ENCODE measurements at places on chromosomes 7 and 10. TPM values are rescaled to one million over a fixed set of nuclear protein-coding genes. Genes with fewer than 3 reads are reported as not detected.
A peak's percentile ranks its signal among the peaks of the same experiment; 100 is the strongest.

GPER1 gene
- not detected for total RNA-seq

MEIG1 gene
- 0.71 TPM for total RNA-seq

MYL7 gene
- not detected for total RNA-seq

CFAP70 gene
- 0.75 TPM for total RNA-seq

PCGF6 gene
- 12.2 TPM for total RNA-seq

CCDC3 gene
- total RNA-seq, result 0.12 TPM

GRCh38 chr10:125155101-125155500, 5.3 kb downstream of the CTBP2 start:
- DNase-seq, result no peak
- no peaks in the 10 kb centered on the region for H3K36me3 ChIP-seq
- H3K27ac ChIP-seq, result no peak overlapping the region
- H3K4me1 ChIP-seq, result peaks cover 4% of the 10 kb centered on the region
- no peak overlapping the region for H3K4me3 ChIP-seq
- peaks cover 59% of the 10 kb centered on the region for H3K27me3 ChIP-seq

DNA sequence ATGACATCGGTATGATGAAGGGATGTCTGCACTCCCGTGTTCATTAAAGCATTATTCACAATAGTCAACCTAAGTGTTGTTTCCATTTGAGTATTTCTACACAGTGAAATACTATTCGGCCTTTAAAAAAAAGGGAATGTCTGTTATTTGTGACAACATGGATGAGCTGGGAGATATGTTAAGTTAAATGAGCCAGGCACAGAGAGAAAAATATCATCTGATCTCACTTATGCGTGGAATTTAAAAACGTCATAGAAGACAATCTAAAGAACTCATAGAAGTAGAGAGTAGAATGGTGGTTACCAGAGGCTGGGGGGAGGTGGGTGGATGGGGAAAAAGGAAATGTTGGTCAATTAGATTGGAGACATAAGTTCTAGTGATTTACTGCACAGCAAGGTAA, 753.3 kb downstream of the GRM8 start:
- no peak overlapping the region for H3K4me3 ChIP-seq
- H3K27ac ChIP-seq, result no peak overlapping the region
- DNase-seq, result no peak
- no peaks in the 10 kb centered on the region for H3K27me3 ChIP-seq
- H3K4me1 ChIP-seq, result no peaks in the 10 kb centered on the region
- no peaks in the 10 kb centered on the region for H3K36me3 ChIP-seq

- peaks cover 22% of the 10 kb centered on the region for H3K4me1 ChIP-seq
- H3K27me3 ChIP-seq, result no peaks in the 10 kb centered on the region
- H3K27ac ChIP-seq, result no peak overlapping the region
- H3K4me3 ChIP-seq, result no peak overlapping the region
- DNase-seq, result no peak
These were observed 18.5 kb upstream of the FAM133B start for GRCh38 chr7:92608380-92609322.

- H3K4me1 ChIP-seq, result no peaks in the 10 kb centered on the region
- no peak overlapping the region for H3K27ac ChIP-seq
- peaks cover 7% of the 10 kb centered on the region for H3K27me3 ChIP-seq
- H3K36me3 ChIP-seq, result no peaks in the 10 kb centered on the region
- no peak overlapping the region for H3K4me3 ChIP-seq
- no peak for DNase-seq
These were observed 372.6 kb downstream of the LRMDA start for GRCh38 chr10:75803816-75804552.

- H3K4me3 ChIP-seq, result no peak overlapping the region
- no peak for DNase-seq
- H3K27me3 ChIP-seq, result peaks cover 11% of the 10 kb centered on the region
- no peaks in the 10 kb centered on the region for H3K36me3 ChIP-seq
- H3K4me1 ChIP-seq, result no peaks in the 10 kb centered on the region
These were observed 8.0 kb downstream of the SYCE1 start for GRCh38 chr10:133557381-133557780.

DNA sequence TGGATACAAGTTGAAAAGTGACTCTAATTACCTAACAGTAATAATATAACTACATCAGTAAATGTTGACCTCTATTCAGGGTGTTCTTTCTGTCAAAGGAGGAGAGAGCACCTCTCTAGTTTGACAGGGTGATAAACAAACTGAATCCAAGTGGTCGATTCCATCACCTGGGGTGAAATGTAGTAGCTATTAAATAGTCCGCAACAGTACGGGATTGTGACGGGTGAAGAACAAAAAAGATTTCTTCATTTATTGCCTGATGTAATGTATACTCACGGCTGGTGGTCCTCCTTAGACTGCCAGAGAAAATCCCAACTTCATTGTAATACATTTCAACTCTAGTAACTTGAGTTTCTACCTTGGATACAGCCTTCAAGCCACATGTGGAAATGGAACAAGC, 292.5 kb upstream of the CELF2 start:
- no peak for DNase-seq
- H3K4me1 ChIP-seq, result no peaks in the 10 kb centered on the region
- H3K27me3 ChIP-seq, result no peaks in the 10 kb centered on the region
- no peak overlapping the region for H3K4me3 ChIP-seq
- H3K27ac ChIP-seq, result no peak overlapping the region
- H3K36me3 ChIP-seq, result no peaks in the 10 kb centered on the region

DNA sequence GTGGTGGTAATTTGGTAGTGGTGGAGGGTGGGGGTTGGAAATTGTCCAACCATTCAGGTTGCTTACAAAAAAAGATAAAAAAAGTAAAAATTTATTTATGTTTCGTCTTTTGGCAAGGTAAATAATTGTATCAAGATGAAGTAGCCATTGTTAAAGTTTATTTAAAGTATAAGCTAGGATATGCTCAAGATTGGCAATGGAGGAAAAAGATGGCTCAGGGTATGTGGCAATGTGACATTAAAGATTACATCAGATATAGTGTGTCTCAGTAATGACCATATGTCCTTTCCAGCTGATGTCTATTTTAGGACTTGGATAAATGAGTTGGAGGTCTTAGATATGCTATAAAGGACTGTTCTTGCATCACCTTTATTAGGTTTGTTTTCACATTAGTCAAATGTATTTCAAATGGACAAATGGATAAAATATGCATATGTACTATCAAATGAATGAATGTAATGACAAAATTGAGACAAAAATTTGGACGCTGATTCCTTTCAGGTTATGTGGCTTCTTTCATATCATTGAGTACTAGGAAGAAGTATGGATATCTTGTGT, 60.9 kb downstream of the ST7 start:
- H3K27ac ChIP-seq, result no peak overlapping the region
- no peak for DNase-seq
- H3K4me3 ChIP-seq, result no peak overlapping the region
- H3K27me3 ChIP-seq, result peaks cover 39% of the 10 kb centered on the region
- H3K36me3 ChIP-seq, result peaks cover 3% of the 10 kb centered on the region

- no peaks in the 10 kb centered on the region for H3K36me3 ChIP-seq
- peaks cover 19% of the 10 kb centered on the region for H3K27me3 ChIP-seq
- no peak overlapping the region for H3K4me3 ChIP-seq
- H3K27ac ChIP-seq, result no peak overlapping the region
These were observed 257.1 kb downstream of the GLI3 start for GRCh38 chr7:41979834-41980307.

- H3K27me3 ChIP-seq, result peaks cover 22% of the 10 kb centered on the region
- no peaks in the 10 kb centered on the region for H3K4me1 ChIP-seq
- H3K36me3 ChIP-seq, result no peaks in the 10 kb centered on the region
- no peak for DNase-seq
- no peak overlapping the region for H3K27ac ChIP-seq
These were observed 31.3 kb downstream of the MKX start for GRCh38 chr10:27714349-27714748.

GRCh38 chr10:3067118-3067858, at the start of gene PFKP:
Gene PFKP (plus strand): TSS chr10:3067548. CDS start chr10:3067596, 48 bp downstream.
- peaks cover 23% of the 10 kb centered on the region for H3K36me3 ChIP-seq
- H3K4me3 ChIP-seq, result peak within 1 kb of the TSS; percentile 91
- peak; percentile 70 for DNase-seq
- peak within 1 kb of the TSS; percentile 91 for H3K27ac ChIP-seq

DNA sequence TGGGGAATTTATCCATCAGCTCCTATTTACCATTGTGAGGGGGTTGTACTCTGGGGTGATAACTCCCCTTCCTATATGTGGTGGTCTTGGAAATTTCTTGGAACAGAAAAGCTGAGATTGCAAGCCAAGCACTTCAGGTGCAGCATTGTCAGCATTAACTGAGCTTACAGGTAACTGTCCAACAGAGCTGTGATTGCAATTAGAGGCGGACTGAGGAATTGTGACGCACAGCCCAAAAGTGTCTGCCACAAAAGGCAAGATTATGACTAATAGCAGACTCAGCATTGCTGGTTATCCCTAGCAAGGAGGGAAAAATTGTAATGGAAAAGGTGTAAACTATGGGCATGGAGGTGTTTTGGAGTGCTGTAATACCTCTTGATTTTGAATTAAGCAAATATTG, 126.1 kb upstream of the AGR3 start:
- no peak overlapping the region for H3K4me3 ChIP-seq
- no peak for DNase-seq
- peaks cover 27% of the 10 kb centered on the region for H3K4me1 ChIP-seq
- H3K36me3 ChIP-seq, result peaks cover 3% of the 10 kb centered on the region

GRCh38 chr10:456486-456885, 233.0 kb downstream of the DIP2C start:
- peaks cover 2% of the 10 kb centered on the region for H3K36me3 ChIP-seq
- peaks cover 7% of the 10 kb centered on the region for H3K27me3 ChIP-seq
- DNase-seq, result no peak
- peak overlapping the region; percentile 32 for H3K27ac ChIP-seq

GRCh38 chr10:83017076-83017867, 1122.0 kb upstream of the GHITM start:
- no peaks in the 10 kb centered on the region for H3K36me3 ChIP-seq
- no peaks in the 10 kb centered on the region for H3K27me3 ChIP-seq
- H3K27ac ChIP-seq, result no peak overlapping the region
- no peak overlapping the region for H3K4me3 ChIP-seq
- DNase-seq, result no peak

- H3K27ac ChIP-seq, result no peak overlapping the region
- H3K36me3 ChIP-seq, result peaks cover 3% of the 10 kb centered on the region
- peaks cover 7% of the 10 kb centered on the region for H3K4me1 ChIP-seq
- H3K27me3 ChIP-seq, result peaks cover 62% of the 10 kb centered on the region
These were observed 3.1 kb downstream of the JCAD start for GRCh38 chr10:30056281-30056680.

DNA sequence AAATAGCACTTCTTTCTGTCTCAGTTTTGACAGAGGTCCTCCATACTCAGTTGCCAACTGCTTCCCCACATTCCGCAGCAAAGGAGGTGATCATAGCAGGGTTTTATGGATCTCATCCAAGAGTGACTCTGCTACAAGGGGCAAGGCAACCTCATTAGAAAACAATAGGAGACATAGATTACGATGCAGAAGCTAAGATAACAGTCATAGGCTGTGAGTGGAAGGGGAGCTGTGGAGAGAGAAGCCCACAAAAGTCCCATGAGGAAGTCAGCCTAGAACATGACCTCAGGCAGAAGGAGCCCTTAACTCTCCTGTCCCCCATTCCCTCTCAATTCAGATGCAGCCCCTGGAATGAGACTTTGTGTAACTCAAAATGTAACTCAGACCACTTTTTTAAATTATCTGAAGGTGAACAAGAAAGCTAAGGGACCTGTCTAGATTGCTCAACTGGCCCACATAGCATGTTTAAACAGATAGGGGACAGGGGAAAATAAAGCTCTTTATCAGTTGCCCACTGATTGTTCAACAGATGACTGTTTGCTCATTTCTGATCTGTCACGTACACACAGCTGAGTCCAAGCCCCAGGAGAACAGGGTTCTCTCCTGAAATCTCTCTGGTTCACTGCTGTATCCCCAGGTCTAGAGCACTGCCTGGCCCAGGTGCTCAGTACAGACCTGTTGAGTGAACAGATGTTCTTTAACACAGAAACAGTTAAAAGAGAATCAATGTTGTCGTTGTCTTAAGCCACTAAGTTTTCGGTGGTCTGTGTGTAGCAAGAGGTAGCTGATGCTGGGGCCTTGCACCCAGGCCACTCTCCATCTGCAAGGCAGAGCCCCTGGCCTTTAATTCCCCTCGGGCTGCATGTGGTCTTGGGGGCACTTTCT, 1.5 kb upstream of the NCOA4 start:
- H3K4me1 ChIP-seq, result peaks cover 41% of the 10 kb centered on the region
- peak overlapping the region; percentile 72 for H3K27ac ChIP-seq
- DNase-seq, result no peak
- H3K27me3 ChIP-seq, result peaks cover 3% of the 10 kb centered on the region
- H3K4me3 ChIP-seq, result no peak overlapping the region

DNA sequence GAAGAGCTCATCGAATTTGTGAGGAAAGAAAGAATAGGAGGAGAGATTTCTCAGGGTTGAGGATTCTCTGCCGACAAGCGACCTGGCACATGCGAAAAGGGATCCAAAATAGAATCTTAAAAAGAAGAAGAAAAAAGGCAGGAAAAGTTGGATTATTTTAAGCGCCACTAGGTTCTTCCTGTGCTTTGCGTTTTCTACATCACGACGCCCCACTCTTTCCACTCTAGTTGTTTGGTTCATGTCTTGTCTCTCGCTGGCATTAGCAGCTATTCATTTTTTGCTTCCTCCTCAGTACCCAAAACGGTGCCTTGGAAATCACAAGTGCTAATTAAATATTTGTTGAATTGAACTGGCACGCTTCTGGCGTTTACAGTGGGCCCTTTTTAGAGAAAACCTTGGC, 674 bp upstream of the FRA10AC1 start:
- no peaks in the 10 kb centered on the region for H3K27me3 ChIP-seq
- no peak overlapping the region for H3K27ac ChIP-seq
- peak; percentile 12 for DNase-seq
- H3K4me1 ChIP-seq, result peaks cover 25% of the 10 kb centered on the region
- H3K36me3 ChIP-seq, result peaks cover 2% of the 10 kb centered on the region

DNA sequence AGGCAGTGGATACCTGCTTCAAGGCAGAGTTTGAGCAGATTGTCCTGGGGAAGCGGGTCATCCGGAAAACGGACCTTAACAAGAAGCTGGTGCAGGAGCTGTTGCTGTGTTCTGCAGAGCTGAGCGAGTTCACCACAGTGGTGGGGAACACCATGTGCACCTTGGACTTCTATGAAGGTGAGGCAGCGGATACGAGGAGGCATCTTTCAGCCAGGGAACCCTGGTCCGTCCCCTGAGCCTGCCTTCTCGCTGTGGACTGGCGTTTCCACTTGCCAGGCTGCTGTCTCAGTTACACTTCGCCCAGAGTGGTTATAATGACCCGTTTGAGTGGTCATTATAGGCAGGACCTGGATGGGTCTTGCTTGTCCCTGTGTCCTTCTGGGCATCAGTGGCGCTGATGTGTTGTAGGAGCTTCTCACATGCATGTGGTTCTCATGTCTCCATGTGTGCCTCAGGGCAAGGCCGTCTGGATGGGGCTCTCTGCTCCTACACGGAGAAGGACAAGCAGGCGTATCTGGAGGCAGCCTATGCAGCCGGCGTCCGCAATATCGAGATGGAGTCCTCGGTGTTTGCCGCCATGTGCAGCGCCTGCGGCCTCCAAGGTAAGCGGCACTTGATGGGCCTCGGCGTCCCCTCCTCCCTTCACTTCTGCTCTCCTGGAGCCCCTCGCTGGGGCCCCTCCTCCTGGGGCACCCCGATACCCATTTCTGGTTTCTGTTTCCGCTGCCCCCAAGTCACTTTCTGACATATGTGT, 18.0 kb downstream of the UPP1 start:
- H3K4me3 ChIP-seq, result no peak overlapping the region
- no peaks in the 10 kb centered on the region for H3K27me3 ChIP-seq
- H3K27ac ChIP-seq, result no peak overlapping the region
- peak; percentile 4 for DNase-seq
- H3K36me3 ChIP-seq, result peaks cover 64% of the 10 kb centered on the region

- H3K4me3 ChIP-seq, result no peak overlapping the region
- no peaks in the 10 kb centered on the region for H3K4me1 ChIP-seq
- H3K27me3 ChIP-seq, result no peaks in the 10 kb centered on the region
These were observed 121.8 kb downstream of the CD36 start for GRCh38 chr7:80760292-80760691.

Data from activated CD4-positive, alpha-beta T cell treated with anti-CD3 and anti-CD28 coated beads, Interleukin-2, amount 10 ng/mL, durations not matched to agents 7 days and 5 days (primary cell).